ENCODE measurements at places on chromosomes 16 and 17.

GRCh38 chr17:78257810-78258322, 26.4 kb downstream of the TMEM235 start:
- DNase-seq, result no peak

- DNase-seq, result no peak
These were observed at the start of gene SIAH1 for GRCh38 chr16:48385253-48386150. Gene SIAH1 (minus strand): TSS chr16:48385413. CDS start chr16:48362428, 22,985 bp downstream.

DNA sequence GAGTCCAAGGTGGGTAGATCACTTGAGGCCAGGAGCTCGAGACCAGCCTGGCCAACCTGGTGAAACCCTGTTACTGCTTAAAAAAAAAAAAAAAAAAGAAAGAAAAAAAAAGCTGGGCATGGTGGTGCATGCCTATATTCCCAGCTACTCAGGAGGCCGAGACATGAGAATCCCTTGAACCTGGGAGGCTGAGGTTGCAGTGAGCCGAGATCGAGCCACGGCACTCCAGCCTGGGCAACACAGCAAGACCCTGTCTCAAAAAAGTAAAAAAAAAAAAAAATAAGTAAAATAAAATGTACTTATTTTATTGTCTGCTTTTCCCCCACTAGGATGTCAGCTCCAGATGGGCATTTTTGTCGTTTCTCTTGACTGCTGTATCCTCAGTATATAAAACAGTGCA, 107.7 kb downstream of the ABCC1 start:
- no peak for DNase-seq

DNA sequence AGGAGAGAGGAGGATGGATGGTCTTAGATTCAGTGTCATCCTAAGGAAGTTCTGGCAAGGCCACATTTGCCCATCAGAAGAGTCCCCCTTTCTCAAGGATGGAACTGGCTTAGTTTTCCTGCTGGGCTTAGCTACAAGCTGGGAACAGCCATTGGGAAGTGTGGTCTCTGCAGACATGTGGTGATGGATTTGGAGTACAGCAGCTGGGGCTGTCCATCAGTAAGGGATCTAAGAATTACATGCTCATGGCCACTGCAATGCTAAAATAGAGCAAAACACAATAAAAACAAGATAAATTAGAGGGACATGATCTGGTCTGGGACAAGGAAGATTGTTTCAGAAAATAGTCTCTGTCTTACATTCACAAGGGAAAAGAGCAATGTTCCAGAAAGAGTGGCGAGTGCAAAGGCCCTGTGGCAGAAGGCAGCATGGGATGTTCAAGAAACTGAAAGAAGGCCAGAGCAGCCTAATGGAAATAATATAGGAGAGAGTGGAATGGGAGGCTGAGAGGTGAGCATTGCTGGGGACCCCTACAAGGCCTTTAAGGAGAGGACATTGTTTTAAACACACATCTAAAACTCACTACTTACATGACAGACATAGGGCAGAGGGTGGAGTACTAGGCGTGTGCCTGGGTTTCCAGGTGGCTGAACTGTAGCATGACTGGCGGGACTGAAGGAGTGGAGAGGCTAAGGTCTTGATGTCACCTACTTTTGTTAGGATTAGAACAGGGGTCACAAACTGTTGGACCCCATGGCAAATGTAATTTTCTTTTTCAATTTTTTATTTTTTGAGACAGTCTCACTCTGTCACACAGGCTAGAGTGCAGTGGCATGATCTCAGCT, 17.0 kb upstream of the TOX3 start:
- no peak for DNase-seq

DNA sequence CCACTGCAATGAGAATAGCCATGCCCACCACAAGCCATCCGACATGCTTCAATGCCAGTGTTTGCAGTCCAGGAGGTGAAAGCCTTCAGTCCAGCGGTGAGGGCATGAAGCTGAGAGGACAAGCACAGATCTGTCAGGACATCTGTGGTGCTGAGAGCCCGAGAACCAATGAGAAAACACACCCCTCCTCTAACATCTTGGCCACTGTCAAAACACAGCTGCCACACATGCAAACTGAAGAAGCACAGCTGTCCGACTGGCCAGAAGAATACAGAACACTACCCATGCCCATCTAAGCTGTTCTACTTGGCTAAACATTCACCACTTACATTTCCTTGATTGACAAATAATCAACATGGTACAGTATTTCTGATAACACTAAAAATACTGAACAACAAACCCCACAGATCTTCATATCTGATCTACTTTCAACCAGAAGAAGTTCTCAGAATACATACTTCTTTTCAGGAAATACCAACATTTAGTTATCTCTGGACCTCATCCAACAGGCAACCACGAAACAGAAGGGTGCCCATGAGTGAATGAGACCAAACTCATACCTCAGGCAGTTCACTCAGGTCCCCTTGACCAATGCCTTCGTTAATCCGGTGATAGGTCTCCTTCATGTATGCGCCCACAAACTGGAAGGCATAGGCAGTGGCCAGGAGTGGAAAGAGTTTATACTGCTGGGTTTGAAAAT, 10.2 kb upstream of the FBF1 start:
- DNase-seq, result no peak

GRCh38 chr17:69331756-69332155, 4.8 kb upstream of the ABCA5 start:
- no peak for DNase-seq

DNA sequence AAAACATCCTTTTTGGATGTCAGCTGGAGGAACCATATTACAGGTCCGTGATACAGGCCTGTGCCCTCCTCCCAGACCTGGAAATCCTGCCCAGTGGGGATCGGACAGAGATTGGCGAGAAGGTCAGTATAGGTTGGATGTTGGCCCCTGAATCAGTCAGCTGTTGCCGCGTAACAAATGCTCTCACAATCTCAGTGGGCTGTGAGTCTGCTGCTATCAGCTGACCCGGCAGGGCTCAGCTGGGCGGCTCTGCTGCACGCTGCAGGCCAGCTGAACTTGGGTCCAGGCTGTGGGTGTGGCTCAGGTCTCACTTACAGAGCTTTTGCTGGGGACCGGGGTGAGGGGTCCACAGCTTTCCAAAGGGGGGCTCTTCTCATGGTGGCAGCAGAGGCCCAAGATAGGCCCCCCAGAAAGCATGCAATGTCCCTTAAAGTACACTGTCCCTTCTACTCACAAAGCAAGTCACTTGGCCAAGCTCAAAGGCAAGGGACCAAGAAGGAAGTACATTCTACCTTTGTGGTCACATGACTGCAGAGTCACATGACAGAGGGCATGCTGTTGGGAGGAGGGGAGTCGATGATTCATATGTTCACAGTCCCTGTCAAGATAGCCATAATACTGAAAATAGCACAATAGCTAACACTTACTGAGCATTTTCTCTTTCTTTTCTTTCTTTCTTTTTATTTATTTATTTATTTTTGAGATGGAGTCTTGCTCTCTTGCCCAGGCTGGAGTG, 134.2 kb downstream of the ABCC1 start:
- DNase-seq, result no peak

GRCh38 chr17:39823407-39824054, 40.6 kb downstream of the IKZF3 start:
- DNase-seq, result no peak

DNA sequence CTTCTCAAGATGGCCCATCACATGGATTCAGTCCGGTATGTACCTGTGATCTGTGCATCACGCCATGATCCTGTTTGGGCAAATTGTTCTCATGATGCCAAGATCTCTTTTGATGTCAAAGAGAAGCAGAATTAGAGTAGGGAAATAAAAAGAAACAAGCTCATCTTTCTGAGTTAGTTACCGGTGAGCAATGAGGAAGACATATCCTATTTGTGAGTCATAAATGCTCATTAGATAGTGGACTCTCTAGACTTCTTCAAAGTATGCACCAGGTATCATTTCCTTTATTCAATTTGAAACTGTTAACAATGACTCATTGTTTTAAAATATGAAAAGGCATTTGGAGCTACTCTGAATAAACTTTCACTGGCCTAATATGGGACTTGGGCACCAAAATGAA, 8.0 kb upstream of the KRTAP4-12 start:
- DNase-seq, result no peak

- DNase-seq, result no peak
These were observed 785 bp upstream of the NOD2 start for GRCh38 chr16:50692644-50692998.

- DNase-seq, result no peak
These were observed 26.9 kb upstream of the SPATA32 start for GRCh38 chr17:45288825-45289224.

DNA sequence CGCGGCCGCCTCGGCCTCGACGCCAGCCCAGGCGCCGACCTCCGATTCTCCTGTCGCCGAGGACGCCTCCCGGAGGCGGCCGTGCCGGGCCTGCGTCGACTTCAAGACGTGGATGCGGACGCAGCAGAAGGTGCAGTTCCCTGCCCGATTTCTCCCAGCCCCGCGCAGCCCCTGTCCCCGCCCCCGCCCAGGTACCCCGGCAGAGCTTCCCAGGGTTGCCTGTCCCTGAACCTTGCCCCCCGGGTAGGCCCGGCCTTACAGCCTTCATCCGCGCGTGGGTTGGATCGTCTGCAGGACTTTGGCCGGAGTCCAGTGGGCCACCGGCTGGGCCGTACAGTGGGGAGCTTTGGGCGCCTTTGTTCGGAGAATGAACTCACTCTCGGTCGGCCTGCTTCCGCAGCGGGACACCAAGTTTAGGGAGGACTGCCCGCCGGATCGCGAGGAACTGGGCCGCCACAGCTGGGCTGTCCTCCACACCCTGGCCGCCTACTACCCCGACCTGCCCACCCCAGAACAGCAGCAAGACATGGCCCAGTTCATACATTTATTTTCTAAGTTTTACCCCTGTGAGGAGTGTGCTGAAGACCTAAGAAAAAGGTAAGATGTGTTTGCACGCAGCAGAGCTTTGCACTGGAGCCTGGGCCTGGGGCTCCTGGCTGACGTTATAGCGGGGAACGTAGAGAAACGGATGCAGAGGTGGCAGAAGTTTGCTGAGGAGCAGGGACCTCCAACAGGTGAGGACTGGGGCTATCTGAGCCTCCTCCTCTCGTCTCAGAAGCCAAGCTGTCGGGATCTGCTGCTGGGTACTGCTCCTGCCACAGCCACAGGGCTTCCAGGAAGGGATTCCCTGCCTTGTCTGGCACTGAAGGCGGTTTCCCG, 593 bp downstream of the GFER start:
- no peak for DNase-seq

GRCh38 chr17:10776381-10776780, 27.5 kb downstream of the TMEM238L start:
- DNase-seq, result no peak

GRCh38 chr17:40818343-40818732, 4.1 kb downstream of the KRT10 start:
- no peak for DNase-seq

DNA sequence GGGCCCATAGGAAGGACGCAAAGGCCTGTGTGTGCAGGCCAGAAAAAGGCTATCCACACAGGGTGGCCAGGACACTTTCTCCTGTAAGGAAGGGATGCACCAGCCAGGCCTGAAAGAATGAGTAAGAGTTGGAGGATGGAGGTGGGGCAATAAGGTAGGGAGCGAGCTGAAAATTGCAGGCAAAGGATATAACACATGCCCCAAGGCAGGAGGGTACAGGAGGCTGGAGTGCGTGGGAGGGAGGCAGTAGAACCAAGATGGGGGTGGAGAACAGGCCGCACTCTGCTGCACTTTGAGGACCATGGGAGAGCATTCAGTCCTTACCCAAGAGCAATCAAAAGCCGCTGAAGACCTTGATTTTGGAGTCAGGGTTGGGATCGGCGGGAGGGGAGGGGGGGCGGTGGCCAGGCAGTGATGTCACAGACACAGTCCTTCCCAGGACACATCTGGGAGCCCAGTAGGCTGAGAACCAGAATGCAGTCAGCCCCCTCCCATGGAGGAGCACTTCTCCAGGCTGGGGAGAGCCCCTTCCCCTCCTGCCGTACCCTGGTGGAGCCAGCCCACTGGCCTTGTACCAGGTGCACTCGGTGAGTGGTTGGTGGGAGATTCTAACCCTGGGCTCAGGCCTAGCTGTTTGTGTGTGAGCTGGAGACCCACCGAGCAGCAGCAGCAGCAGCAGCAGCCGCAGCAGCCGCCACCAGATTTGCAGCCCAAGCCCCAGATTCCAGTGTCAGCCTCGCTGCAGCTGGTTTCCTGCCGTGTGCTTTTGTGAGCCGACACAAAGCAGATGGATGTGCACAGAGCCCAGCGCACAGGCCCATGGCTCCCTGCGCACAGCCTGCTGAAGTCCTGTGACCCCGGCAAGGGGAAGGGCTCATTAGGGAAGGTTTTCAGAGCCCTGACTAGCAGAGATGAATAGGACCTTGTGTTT, 17.5 kb downstream of the ANKRD40 start:
- no peak for DNase-seq

GRCh38 chr17:5237541-5238016, 2.9 kb upstream of the SCIMP start:
- no peak for DNase-seq

DNA sequence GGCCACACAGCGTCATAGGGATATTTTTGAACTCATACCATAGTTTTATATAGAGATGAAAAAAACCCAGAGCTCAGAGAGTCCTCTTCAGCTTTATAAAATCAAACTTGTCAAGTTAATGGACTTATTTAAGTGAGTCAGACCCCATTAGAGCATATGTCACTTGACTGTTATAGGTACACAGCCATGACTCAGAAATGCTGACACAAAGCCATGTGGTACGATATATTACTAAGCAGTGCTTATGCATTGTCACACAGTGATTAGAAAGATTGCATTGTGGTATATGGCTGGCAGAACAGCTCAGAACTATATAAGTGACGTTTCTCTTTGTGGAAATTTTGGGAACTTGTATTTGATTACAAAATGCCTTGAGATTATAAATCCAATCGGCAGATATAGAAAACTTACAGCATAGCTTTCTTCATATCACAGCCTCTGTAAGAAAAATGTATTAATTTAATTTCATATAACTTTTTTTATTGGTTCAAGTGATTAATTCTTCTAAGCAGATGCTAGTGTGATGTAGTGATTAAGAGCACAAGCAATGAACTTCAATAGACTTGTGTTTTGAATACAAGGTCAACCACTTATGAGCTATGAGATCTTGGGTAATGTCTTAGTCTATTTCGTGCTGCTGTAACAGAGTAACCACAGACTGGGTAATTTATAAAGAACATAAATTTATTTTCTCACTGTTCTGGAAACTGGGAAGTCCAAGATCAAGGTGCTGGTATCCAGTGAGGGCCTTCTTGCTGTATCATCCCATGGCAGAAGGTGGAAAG, 25.8 kb upstream of the GINS3 start:
- no peak for DNase-seq

GRCh38 chr16:29893553-29893952, 5.8 kb downstream of the SEZ6L2 start:
- no peak for DNase-seq

GRCh38 chr16:48511716-48512115, 98.3 kb downstream of the N4BP1 start:
- DNase-seq, result no peak

DNA sequence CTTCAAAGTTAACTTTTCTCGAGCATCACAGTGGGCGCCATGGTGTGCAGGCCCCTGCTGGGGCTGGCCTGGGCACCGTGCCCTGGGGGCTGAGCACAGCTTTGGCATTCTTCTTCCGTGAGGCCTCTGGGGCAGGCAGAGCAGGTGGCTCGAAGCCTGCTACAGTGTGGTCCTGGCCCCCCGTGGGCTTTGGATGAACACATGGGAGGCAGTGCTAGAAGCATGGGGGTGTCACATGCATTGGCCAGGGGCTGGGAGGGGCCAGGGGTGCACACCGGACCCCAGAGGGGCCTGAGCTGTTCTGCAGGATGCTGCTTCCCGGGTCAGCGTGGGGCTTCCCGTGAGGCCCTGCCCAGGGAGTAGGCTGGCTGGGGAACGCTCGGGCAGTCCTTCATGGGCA, 12.1 kb upstream of the C16orf74 start:
- no peak for DNase-seq
